ENCODE measurements at places on chromosomes 5 and 9.
A peak's percentile ranks its signal among the peaks of the same experiment; 100 is the strongest.

- DNase-seq, result no peak
Observed at GRCh38 chr5:160445751-160446150, 24.1 kb downstream of the PTTG1 start.

DNA sequence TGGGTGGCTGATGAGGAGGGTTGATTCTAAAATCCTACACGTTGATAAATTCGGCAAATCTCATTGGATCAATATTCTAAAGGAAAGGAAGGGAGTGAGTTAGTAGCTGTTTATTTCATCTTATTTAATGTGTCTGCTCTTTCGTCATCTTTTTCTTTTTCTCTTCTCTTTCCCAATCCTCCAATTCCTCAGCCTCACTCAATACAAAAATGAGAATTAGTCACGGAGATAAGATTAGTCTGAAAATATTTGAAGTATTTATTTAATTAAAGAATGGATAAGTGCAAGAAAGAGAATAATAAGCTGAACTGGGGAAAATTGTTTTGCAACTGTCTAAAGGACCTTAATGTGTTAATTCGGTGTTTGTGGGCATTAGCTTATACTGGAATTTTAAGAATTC is 1095.1 kb downstream of the DTWD2 start:
- DNase-seq, result no peak

- no peak for DNase-seq
Observed at GRCh38 chr9:37382982-37383357, 39.5 kb upstream of the GRHPR start.

- no peak for DNase-seq
Observed at GRCh38 chr9:113701774-113702755, 174.0 kb upstream of the ZNF618 start.

- no peak for DNase-seq
Observed at GRCh38 chr5:98106116-98107031, 667.1 kb upstream of the RGMB start.

DNA sequence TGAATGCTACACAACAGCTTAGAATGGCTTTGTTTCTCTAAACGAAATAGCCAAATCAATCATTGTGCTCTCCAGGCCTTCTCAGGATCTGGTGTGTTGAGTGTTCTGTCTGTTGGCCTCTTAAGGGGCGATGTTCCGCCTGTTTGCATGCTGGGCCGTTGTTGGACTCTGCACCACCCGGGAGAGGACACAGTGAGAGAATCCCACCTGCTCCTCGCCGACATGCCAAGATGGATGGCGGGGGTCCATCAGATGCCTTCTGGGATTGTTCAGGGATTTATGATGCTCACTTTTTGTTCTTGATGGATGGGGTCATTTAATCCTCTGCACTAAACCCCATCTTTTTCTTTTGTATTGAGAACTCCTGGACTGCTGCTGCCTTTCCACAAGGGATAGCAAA is 159.9 kb downstream of the NTRK2 start:
- DNase-seq, result no peak

DNA sequence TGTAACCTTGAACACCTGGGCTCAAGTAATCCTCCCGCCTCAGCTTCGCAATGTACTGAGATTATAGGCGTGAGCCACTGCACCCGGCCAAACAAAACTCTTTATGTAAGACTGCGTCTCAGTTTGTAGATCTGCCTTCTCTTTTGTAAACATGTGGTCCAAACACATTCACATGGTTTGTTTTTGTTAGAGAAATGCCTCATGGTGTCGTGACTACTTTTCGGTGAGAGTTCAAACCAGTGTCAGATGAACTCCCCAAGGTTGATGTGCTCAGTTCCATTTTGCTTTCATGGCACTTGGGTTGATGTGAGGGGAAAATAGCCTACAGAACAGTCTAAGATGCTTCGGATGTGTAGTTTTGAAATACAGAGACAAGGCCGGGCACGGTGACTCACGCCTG is 231.6 kb downstream of the GOLPH3 start:
- no peak for DNase-seq

DNA sequence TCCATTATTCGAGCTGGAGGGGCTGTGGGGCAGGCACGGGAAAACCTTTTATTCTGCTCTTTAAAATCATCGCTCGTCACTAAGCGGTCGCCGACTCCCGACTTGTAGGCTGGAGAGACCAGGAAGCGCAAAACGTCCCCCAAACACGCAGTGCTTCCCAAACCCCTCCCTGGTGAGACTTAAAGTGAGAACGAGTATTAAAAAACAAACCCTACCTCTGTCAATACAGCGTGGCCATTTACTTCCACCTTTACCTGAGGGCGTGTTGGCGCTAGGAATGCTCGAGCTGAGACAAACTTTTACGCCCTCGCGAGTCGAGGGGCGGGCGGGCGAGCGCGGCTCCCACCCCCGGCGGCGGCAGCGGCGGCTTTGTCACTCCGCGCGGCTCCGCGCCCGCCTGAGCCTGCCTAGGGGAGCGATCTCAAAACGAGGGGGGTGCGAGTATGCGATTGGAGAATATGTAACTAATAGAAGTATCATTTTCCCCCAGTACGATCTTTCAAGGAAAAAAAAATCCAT is at the start of gene NR2F1-AS1:
TSS of gene NR2F1-AS1 (minus strand) at position 293 of the 519 bp plus-strand sequence.
- peak; percentile 26 for DNase-seq

DNA sequence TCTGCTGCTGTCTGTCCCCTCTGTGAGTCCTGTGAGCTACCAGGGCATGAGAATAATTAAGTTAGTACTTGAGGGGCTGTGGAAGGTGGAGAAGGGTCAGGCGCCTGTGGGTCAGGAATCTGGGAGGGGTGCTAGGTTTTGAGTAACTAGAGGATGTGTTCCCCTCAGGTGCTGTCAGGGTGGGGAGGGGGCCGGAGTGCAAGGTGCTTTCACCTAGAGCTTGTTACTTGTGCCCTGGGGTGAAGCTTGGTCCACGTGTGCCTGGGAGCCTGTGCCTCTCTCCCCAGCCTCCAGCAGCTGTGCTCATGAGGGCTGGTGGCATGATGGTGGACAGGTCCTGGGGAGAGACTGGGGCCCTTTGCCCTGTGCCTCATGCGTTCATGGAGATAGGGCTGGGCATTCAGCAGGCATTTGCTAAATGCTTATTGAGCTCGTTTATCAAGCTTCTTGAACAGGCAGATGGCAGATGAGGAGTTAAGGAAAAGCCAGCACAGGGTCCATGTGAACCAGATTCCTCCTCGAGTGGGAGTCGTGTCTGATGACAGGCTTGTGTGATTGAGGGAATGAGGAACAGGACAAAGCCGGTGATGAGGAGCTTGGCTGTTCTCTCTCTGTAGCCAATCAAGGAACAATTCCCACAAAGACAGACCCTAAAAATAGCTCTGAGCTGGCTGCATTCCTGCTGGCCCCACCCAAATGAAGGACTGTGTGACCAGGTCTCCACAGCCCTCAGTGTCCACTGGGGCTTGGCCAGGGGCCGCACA is 40.9 kb downstream of the CACNA1B start:
- no peak for DNase-seq

- no peak for DNase-seq
Observed at GRCh38 chr9:71774920-71775319, 6.6 kb upstream of the CEMIP2 start.

DNA sequence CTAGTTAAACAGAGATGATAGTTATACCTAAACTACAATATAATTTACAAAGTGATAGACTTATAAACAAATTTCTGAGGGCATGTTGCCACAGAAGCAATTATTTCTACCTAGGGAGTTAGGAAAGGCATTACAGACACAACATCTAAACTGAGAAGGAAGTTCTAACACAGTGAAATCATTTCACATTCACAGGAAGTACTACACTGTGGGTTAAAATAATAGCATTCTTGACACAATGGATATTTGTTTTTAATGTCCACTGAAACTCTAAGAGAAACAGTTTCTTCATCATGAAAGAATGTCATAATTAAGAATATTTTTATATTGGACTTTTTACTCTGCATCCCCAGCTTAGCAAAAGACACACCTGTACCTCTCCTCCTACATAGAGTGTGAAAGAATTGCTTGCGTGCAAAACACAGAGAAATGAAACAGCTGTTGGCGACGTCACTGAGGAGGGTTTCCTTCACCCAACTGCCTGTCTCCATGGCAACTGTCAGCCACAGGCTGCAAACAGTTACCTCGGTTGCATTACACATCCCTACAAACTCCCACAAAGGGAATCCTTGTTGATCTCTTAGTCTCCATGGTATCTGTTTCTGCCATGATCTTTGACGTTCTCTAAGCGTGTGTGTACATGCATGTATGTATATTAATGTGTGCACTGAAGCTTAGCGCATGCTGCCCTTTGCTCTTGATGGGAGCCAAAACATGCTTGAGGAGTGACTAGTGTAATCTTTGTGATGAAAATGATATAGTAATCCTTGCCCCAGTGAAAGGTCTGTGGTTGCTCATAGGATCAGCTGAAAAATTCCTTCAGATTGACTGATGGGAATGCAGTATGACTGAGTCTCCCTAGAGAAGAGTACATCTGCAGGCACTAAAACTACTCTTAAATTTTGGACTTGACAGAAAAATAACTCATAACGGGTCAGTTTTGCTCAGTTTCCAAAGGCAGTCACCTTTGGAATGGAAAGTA is 168.5 kb downstream of the ACTL7B start:
- DNase-seq, result no peak

GRCh38 chr9:87334366-87334765 is 163.3 kb upstream of the DAPK1 start:
- DNase-seq, result no peak

DNA sequence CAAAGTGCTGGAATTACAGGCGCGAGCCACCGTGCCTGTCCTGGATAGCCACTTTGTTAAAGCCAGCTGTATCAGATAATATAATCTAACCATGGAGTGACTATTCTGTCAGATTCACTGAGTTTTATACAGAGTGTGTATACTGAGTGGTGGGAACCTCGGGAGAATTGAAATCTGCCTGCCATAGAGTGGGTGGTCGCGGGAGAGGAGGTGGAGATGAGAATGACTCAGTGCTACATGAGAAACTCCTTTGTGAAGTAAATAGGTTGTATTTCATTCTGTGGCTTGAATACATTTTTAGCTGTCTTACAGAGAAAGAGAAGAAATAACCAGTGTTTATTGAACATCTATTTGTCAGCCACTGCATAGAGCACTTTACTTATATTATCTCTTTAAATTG is 26.4 kb downstream of the ATP6V0E1 start:
- DNase-seq, result no peak

DNA sequence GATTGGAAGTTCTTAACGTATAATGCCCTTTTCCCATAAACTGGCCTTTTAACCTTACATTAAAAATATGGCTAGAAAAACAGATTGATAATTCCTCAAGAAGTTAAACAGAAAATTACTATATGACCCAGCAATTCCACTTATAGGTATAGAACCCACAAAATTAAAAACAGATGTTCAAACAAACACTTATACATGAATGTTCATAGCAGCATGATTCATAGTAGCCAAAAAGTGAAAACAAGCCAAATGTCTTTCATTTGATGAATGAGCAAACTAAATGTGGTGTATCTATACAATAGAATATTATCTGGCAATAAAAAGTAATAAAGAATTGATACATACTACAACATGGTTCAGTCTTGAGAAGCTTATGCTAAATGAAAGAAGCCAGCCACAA is 35.5 kb downstream of the POU5F2 start:
- no peak for DNase-seq

DNA sequence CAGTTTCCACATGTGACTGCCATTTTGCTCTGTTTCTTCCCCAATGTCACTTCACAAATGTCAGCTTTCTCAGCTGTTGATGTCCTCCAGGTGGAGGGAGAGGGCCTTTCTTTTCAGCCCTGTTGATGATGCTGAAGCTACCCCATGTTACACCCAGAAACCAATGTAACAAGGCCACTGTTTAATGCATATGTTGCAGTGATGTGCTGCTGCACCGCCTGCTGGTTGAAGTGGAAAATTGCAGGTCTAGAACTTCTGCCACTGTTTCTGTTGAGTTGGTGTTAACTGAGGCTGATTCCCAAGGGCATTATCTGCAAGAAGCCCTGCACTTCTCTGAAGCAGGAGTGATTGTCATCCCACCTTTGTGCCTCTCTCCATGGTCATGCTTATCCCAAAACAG is 428.4 kb downstream of the KDM4C start:
- DNase-seq, result no peak

GRCh38 chr9:108456903-108457302 is 398.9 kb downstream of the ACTL7B start:
- no peak for DNase-seq

- DNase-seq, result no peak
Observed at GRCh38 chr5:95069021-95069420, 215.9 kb downstream of the MCTP1 start.

- no peak for DNase-seq
Observed at GRCh38 chr9:27421577-27421976, 102.5 kb upstream of the IFNK start.

DNA sequence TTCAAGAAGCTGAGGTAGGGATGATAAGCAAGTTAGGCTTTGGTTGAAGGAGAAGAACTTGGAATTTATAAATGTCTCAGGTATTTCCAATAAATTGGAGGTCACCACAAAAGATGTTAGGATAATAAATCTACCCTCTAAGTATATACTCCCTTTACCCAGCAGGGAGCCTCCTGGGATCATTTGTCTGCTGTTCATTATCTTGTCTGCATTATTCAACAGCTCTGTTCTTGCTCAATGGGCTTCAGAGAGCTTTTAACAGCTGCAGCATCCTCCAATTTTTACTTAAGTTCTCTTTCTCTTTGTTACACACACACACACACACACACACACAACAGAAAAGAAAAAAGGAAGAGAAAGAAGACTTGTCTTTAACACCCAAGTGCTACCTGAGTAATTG is 51.7 kb upstream of the VPS13A start:
- DNase-seq, result no peak

- no peak for DNase-seq
Observed at GRCh38 chr5:141705469-141705868, 23.4 kb upstream of the ARAP3 start.

GRCh38 chr9:76219560-76220151 is 174.6 kb downstream of the RFK start:
- no peak for DNase-seq

DNA sequence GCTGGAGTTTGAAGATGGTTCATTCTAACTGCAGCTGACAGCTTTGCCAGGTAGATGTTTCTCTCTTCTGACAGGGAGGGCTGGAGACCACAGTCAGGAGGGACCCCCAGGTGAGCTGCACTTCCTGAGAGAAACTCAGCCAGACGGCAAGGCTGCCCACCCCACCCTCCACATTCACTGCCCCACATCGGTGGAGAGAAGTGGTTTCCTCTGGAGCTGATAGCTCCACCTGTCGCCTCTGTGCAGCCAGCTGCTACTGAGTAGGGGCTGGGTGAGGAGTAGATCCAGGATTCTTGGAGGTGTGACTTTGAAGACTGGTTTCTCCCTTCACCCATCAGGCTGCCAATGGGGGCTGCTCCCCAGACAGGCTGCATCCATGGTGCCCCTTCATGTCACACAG is 175.0 kb downstream of the CARTPT start:
- DNase-seq, result no peak

- DNase-seq, result no peak
Observed at GRCh38 chr5:141343242-141343952, at the start of gene PCDHGA3. Gene PCDHGA3 (plus strand): TSS chr5:141343829. CDS start chr5:141344034, 205 bp downstream.

GRCh38 chr5:65100911-65101631 is 332.3 kb downstream of the CWC27 start:
- no peak for DNase-seq

DNA sequence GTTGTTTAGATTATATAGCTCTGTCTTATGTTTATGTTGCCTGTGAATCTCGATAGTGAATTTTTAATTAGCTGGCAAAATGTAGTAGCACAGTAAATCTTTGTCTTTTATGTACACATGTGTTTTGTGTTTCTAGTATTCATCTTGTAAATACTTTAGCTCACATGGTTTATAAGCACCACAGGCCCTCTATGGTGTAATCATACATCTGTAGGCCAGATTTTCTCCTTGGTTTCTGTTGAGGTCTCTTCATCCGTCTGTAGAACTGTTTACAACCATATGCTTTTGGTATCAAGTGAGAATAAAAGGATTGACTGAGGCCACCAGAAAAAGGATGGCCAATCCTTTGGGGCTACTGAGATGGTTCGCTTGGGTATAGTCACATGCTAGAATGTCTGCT is 45.0 kb downstream of the PRR16 start:
- no peak for DNase-seq

All from central memory CD4-positive, alpha-beta T cell (primary cell).